ENCODE measurements at places on chromosomes 16 and 17.

GRCh38 chr17:30905742-30906100 is 317 bp downstream of the TEFM start:
- peak; percentile 14 for DNase-seq

DNA sequence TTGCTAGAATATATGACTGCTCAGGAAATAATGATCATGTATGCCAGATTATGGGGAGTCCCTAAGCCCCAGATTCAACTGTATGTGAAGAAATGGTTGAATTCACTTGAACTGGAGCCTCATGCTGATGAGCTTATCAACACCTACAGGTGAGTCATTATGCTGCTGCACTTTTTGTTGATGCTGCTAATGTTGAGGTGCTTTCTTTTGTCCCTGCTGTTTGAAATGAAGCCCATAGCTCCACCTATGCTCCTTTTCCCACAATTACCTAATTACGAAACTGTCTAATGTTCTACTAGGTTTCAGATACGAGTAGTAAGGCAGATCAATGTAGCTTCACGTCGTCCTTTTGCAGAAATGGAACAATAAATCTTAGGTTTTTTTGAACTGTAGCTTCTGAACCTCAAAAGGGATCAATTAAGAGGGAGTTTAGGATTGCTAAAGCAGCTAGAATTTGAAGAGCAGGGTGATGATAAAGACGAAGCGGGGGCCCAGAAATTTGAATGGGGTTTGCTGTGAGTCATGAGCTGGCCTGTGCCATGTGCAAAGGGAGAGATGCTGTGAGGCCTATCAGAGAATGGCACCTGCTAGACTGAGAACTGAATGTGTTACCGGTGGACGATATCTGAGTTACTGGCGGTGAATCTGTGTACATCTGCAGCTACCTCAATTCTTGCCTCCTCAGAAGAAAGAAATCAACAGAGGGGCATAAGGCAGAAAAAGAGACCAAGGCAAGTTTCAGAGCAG is 6.1 kb upstream of the UQCRC2 start:
- DNase-seq, result no peak

GRCh38 chr16:48271728-48272127 is 24.4 kb upstream of the ABCC11 start:
- DNase-seq, result no peak

GRCh38 chr16:11032922-11033291 is 88.5 kb downstream of the CLEC16A start:
- DNase-seq, result no peak

DNA sequence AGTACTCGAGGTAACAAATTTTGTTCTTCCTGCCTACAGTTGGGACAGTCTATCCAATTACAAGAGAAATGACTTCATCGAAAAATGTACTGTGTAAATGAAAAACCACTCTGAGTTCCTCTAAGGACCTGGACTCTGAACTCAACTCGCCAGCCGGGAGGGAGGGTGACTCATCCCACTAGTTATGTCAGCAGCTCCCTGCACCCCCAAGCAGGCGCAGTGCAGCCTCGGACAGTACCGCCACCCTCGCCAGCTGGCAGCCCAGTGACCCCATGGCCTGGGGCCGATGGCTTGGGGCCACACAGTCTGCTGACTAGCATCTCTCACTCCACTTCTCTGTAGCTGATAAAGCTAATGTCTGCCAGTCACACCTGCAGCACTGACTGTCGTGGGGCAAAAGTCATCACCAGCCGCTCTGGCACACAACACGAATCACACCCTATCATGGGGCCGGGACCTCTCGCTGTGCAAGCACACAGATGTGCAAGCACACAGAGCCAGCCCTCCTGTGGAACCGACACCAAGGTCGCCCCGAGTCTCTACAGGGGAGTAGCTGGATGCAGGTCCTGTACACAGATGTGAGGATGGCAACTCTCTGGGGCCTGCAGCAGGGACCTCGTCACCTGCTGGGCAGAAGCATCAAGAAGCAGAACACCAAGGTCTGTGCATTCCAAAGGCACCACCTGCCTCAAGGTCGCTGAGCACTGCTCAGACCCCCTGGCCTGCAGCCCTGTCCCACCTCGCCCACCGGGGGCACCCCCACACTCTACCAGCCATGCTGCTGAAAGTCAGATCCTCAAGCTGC is 5.7 kb downstream of the CSNK1D start:
- DNase-seq, result peak; percentile 62

Data from CD4-positive, alpha-beta T cell treated with Interleukin-17A for 4 hours (primary cell).